ENCODE measurements at places on chromosomes 11 and 22.

DNA sequence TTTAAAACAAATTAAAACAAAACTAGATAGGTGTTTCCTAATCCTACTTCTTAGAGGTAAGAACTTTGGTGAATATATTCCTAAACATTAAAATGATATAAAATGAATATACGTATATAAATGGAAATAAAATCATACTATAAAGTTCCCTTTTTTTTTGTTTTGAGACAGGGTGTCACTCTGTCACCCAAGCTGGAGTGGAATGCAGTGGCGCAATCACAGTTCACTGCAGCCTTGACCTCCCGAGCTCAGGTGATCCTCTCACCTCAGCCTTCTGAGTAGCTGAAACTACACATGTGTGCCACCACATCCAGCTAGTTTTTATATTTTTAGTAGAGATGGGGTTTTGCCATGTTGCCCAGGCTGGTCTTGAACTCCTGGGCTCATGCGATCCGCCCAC, 44.9 kb downstream of the NPAT start:
- no peak for DNase-seq

DNA sequence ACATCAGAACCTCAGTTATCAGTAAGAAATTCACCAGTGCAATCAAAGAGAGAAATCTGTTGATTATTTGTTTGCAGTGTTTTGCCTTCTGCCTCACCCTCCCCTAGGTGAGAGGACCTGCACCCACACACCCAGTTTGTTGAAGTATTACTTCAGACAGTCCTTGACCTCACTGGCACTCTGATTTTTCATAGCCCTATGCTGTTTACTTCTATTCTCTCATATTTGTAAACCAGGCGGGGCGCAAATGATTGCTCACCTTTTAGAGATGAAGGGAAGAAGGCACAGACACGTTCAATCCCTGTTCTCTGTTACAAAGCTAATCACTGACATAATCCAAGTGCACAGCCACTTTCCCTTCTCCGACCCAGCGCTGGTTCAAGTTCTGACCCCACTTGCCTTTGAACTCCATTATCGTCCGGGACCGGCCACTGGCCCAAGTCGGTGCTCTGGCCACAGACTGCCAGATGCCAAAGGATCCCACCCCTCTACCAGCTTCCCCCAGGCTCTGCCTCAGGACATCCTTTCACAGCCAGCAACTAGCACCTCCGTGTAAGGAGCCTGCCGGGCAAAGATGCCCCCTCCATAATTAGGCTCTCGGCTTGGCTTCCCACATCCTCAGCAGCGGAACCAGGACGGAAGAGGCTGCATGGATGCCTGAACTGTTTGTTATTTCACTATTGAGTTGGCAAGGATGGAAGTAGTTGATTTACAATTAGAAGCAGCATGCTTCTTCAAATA, 1.7 kb downstream of the ETS1 start:
- DNase-seq: no peak

- DNase-seq: no peak
Measured at GRCh38 chr22:37310075-37310606, 27.8 kb downstream of the CYTH4 start.

- DNase-seq: no peak
Measured at GRCh38 chr11:116960930-116961329, 123.5 kb upstream of the APOA1 start.

GRCh38 chr11:120302001-120302805, 22.9 kb upstream of the TLCD5 start:
- DNase-seq: no peak

- DNase-seq: no peak
Measured at GRCh38 chr11:36218283-36218921, 70.8 kb downstream of the COMMD9 start.

DNA sequence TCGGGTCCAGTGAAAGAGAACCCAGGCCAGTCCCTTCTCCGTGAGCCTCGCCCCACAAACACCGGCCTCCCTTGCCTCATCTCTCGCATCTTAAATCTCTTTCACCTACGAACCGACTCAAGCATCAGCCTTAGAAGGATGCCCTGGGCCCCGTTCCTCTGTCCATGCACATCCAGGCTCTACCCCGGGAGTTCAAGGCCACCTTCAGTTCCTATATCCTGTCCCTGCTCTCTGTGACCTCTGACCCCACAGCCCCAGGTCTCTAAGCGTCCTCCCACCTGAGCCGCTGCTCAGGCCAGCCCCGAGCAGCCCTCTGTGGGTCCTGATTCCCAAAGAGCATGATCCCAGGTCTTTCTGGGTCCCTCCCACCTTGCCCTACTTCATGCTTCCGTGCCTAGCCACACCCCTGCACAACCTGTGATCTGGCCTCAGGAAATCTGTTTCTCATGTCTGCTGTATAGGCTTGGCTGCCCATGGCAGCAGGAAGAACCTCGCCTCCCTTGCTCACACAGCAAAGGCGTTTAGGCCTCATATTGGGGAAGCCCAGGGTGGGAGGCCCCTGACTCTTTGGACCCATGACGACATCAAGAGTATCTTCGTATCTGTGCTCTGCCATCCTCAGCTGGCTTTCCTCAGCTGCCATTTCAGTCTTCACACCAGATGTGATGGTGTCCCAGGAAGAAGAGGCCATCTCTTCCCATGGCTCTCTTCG, 77.5 kb upstream of the SEPTIN5 start:
- no peak for DNase-seq

DNA sequence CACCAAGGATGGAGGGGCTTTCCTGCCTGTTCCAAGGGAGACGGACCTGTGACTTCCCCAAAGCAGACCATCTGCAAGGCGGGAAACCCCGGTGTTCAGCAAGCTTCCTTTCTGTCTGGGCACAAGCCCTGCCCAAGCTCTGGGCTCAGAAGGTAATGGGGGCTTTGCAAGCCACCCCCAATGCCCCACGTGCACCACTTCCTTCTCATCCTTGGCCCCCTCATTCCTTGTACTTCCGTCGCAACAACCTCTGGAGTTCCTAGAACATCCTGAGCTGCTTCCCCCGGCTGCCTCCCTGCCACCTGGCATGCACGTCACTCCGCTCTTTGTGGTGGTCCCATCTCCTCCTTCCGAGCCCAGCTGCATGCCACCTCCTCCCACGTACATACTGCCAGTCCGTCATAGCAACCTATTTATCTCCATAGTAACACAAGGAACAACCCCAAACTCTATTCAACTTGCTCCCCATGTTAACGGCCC, 3.9 kb downstream of the MYEOV start:
- DNase-seq: no peak

- DNase-seq: no peak
Measured at GRCh38 chr22:17612057-17612456, 16.5 kb downstream of the ATP6V1E1 start.

- DNase-seq: no peak
Measured at GRCh38 chr11:1438261-1438966, 48.2 kb downstream of the MOB2 start.

- DNase-seq: no peak
Measured at GRCh38 chr22:17845327-17845726, 71.1 kb upstream of the BID start.

GRCh38 chr11:30009060-30009459, 7.8 kb downstream of the KCNA4 start:
- no peak for DNase-seq

DNA sequence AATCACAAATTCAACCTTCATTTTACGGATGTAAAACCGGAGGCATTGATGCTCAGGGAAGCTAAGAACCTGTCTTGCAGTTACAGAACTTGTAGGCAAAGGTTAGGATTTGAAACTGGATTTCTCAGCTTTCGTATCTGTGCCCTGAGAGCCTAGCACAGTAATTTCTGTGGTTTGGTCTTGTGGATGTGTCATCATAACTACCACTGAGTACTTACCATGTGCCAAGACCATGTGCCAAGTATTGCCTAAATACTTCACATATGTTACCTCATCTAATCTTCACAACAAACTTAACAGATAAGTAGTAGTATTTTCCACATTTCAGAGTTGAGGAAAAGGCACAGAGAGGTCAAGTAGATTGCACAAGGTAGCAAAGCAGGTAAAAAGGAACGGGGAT, 140.7 kb downstream of the NXPE2 start:
- no peak for DNase-seq

GRCh38 chr11:64877390-64878222, 815 bp downstream of the EHD1 start:
- DNase-seq: no peak

DNA sequence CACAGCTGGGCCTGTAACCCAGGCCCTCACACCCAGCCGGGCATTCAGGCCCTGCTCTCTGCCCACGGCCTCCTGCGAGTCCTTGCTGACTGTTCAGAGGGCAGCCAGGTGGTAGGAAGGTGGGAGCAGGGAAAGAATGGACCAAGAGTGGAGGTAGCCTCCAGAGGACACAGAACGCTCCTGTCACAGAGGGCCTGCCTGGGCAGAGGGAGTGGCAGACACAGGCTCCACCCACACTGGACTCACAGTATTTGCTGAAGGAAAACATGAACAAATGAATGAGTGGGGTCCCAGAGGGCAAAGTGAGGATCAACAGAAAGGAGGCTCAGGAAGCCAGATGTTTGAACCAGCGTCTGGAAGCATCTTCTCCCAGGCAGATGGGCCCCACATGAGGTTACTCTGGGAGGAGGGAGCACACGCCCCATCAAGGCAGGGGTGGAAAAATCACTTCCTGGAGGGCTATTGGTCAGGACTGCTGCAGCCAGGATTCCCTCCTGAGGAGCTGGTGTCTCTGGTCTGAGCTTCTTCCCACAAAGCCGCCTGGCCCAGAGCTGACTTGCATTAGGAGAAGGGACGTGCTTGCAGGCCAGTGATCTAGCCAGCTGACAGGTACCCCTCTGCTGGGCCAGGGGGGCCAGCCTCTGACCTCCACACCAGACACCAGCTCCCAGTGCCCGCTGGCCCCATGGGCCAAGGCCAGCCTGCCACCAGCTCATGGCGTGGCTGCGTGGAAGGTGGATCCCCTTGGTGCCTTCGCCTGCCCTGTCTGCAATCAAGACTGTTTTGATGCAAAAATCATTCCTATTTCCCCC, 84.0 kb downstream of the THAP12 start:
- no peak for DNase-seq

DNA sequence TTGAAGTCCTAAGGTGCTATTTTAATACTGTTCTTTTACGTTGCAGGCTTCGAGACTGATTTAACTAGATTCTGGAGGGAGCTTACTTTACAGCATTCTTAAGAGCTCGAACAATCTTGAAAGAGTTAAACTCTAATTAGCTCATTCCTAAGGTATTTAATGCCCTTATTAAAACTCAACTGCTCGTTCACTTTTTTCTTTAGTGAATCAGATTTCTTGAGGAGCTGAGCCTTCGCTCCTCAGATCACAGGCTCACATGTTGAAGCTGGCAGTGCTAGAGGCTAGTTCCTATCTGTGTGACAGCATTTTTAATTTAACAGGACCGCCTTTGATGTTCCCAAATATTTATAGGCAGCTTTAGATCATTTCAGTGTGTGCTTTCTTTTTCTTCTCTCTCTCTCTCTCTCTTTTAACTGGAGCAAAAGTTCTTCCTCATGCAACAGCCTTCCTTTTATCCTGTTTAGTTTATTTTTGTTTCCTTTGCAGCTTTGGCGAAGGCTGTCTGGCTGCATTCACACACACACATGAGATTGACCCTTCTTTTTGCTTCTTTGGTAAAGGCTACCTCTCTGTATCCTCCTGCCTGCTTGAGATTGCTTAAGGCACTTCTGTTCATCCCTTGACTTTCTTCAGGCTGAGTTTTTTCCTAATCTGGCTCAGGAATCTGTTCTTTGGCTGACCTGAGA, 21.0 kb downstream of the ZNRF3 start:
- DNase-seq: no peak

DNA sequence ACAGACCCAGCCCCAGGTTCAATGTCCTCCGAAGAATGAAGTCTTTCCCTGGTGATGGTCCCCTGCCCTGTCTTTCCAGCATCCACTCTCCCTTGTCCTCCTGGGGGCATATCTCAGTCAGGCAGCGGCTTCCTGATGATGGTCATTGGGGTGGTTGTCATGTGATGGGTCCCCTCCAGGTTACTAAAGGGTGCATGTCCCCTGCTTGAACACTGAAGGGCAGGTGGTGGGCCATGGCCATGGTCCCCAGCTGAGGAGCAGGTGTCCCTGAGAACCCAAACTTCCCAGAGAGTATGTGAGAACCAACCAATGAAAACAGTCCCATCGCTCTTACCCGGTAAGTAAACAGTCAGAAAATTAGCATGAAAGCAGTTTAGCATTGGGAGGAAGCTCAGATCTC, 14.1 kb downstream of the APOL1 start:
- DNase-seq: no peak

GRCh38 chr11:28628412-28628811, 520.2 kb downstream of the METTL15 start:
- no peak for DNase-seq

DNA sequence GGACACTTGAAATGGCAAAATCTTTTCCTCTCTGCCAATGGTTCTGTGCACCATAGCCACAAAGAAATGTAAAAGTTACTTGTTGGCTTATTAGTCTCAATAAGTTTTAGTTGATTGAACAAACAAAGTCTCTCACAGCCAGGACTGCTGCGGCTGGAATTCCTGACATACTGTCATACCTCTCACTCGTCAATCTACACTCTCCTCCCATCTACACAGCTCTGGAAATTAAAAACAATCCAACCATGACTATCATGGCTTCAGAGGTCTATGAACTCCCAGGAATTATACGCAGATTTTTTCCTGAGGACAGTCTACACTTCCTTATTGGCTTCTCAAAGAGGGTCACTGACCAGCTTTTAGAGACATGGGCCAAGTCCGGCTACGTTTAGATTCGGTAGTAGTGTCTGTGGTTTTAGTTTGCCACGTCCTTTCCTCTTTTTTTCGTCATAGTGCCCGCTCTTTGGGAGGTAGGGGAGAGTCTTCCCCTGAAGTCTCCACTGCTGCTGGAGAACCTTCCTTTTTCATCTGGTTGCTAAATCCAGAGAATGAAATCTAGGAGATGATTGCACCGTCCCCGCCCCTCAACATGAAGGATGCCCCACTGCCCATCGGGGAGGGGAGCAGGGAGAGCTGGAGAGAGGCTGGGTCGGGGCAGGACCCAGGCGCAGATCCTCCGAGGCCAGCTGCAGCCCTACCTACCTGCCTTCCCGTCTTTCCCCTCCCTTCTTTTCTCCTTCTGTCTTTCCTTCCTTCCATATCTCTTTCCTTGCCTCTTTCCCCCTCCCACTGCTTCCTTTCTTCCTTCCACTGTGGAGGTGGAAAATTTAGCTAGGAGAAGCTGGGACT, 1.0 kb upstream of the PLEKHB1 start:
- DNase-seq: no peak

- no peak for DNase-seq
Measured at GRCh38 chr22:22565981-22566380, 6.9 kb upstream of the PRAME start.

DNA sequence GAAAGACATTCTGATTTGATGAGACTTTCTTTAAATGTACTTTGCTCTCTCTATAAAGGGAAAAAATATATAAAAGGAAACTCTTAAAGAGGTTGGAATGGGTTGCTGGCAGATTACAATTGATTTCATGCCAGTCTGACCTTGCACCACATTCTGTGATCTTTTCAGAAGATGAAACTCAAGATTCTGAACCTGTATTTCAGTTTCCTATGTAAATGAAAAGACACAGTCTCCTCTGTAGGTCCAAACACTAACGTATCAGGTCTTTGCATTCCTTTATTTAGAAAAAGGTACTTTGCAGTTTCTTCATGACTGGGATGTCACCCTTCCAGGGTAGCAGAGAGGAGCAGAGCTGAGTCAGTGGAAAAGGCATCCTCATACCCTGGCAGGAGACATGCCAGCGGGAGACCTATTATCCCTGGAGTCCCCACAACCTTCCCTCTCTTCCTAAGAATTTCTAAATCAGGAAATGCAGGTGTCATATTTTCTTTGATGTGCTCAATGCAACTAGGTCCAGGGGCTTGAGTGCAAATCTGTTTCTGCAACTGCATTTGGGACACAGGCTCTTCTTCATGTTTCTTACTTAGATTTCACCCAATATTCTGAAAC, 282.6 kb downstream of the CADM1 start:
- no peak for DNase-seq

- DNase-seq: no peak
Measured at GRCh38 chr11:11301212-11301611, 51.8 kb downstream of the CSNK2A3 start.

GRCh38 chr11:134677397-134677822, 265.4 kb upstream of the B3GAT1 start:
- no peak for DNase-seq

Data from GM19239 (cell line).